Mucosa of descending colon (tissue), 3 donors: ENCODE measurements at places on chromosomes 12 and 14. TPM values are rescaled to one million over a fixed set of nuclear protein-coding genes. Genes with fewer than 3 reads are reported as not detected.

CIDEB gene
- 15.8 TPM for total RNA-seq

CD9 gene
- total RNA-seq: 723 TPM

PTGER2 gene
- 3.2 TPM for total RNA-seq

DTX1 gene
- total RNA-seq: 0.67 TPM

CLEC6A gene
- total RNA-seq: not detected

PIANP gene
- total RNA-seq: 0.53 TPM
